ENCODE measurements at places on chromosomes 3 and 15.

DNA sequence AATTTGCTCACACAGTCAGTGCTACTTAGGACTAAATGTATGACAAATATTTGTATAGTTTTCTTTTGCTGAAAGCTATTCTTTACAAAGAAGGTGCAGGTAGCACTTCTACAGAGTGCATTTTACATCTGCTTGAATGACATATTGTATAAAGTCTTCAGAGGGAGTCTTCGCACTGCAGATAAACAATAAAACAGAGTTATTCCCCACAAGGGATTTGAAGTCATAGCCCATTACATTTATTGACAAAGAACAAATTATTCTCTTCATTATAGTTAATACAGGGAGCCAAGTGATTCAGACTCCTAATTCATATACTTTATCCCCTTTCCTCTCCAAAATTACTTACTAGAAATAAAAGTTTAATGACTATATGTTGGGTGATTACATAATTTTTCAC, 529.7 kb downstream of the EDEM1 start:
- no peak for DNase-seq

- peak; percentile 44 for DNase-seq
Measured at GRCh38 chr3:44554626-44555592, at the start of gene ZKSCAN7. Gene ZKSCAN7, plus strand, starts transcription at chr3:44555193. Its CDS starts 1,855 bp downstream, at chr3:44557048.

GRCh38 chr3:100141586-100141985, 27.3 kb upstream of the FILIP1L start:
- no peak for DNase-seq

DNA sequence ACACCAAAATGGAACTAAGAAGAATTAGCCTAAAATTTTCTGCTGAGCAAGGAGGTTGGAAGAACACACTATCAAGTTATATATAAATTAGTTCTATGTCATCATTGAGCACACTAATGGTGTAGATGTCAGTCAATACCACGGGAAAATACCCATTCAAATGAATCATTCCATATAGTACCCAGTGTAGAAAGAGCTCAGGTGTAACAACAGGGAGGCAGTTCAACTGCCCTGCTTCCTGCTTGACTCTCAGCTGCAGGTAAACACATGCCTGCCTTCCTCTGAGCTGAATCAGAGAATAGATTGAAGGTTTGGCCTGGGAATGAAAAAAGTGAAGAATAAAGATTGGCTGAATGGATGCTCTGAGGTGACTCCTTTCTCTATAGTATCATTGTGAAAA, 1088.0 kb downstream of the AGBL1 start:
- DNase-seq = no peak

GRCh38 chr3:56005196-56005805, 463.0 kb downstream of the ERC2 start:
- DNase-seq = no peak

DNA sequence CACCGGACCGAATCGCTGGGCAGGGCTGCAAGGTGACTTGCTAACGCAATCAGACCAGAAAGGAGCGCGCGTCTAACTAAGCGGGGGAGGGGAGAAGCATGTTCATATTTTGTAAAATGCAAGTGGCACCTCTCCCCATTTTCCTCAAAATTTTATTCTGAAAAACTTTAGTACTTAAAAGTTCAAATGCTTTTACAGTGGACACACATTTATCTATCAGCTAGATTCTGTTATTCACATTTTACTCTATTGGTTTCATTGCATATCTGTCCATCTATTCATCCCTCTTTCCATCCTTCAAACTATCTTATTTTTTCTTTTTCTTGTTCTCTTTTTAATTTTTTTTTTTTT, 46.1 kb upstream of the KLHL25 start:
- no peak for DNase-seq

DNA sequence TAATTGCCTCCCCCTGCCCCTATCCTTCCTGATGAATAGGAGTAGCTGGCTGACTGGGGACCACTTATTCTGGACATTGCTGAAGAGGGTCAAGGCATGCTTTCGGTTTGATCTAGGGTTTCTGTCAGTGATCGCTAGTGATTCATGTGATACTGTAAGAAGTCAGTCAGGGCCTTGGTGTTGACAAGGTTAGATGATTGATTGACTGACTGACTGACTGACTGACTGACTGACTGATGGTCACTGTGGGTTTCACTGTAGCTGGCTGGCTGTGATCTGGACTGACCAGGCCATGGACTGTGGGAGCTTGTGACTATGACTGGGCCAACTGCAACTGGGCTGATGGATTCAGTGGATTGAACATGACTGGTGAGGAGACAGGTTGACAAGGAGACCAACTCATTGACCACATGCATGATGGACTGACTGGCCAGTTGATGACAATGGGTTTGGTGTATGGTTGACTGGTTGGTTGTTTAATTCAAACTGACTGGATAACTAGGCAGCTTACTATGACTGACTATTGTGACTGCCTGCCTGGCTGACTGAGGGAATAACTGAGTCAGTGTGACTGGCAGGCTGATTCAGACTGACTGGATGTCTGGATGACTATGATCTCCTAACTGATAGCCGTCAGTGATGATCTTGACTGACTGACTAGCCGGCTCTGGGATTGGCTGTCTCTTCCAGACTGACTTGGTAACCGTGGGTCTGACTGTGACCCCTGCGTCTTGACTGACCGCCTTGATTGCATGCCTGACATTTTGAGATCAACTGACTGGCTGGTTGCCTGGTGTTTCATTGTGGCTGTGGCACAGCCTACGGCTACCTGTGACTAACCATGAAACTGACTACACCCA, 509.9 kb downstream of the SHQ1 start:
- DNase-seq = peak; percentile 28

DNA sequence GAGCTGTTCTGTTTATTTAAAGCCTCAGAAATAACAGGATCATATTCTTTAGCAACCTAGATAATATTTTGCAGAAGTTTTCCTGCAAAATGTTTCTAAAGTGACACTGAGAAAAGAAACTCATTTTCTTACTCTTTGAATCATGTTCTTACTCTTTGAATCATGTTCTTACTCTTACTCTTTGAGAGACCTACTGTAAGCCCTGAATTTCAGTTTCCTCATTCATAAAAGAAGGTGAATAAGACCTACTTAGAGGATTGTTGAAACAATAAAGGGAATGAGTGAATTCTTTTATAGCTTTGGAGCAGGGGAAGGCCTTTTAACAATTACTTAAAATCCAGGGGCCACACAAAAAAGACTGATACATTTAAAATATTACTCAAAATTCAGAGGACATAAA, 221.7 kb upstream of the CMC1 start:
- DNase-seq = no peak

- DNase-seq = no peak
Measured at GRCh38 chr3:49638445-49638844, 35.7 kb upstream of the APEH start.

DNA sequence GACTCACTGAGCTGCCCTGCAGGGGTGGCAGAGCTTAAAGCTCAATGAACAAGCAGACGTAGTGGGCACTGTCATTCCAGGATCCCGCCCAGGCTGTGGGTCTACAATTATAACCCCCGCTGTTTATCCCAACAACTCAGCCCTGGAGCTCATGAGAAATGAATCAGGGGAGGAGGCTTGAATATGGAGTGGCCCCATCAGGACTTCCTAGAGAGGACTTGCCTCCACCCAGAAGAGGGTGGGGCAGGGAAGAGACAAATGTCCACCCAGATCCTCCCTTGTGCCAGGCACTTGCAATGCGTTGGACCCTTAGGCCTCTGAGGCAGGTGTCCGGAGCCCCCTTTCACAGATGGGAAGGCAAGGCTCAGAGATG, 33.0 kb downstream of the SLC6A20 start:
- DNase-seq = no peak

- DNase-seq = no peak
Measured at GRCh38 chr3:183975981-183976662, 41.6 kb downstream of the ABCC5 start.

DNA sequence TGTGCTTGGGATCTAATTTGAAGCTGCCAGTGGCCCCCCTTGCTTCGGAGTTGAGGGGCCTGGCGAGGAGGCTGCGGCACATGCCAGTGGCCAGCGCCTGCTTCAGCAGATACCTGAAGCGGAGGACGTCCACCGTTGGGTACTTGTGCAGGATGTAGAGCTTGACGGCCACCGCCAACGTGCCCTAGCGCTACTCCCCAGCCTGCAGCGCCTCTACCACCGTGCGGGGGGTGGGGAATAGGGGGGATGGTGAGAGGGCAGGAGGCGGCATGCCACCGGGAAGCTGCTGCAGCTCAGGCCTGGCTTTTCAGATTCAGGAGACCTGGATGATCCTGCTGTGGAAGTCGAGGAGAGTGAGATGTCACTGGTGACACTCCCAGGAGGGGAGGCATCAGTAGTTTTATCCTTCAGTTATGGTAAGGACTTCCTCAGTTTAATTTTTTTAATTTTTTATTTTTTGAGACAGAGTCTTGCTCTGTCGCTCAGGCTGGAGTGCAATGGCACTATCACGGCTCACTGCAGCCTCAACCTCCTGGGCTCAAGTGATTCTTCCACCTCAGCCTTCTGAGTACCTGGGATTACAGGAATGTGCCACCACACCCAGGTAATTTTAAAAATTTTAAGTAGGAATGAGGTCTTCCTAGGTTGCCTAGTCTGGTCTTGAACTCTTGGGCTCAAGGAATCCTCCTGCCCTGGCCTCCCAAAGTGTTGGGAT, 150.6 kb upstream of the FRMD4B start:
- DNase-seq = no peak

DNA sequence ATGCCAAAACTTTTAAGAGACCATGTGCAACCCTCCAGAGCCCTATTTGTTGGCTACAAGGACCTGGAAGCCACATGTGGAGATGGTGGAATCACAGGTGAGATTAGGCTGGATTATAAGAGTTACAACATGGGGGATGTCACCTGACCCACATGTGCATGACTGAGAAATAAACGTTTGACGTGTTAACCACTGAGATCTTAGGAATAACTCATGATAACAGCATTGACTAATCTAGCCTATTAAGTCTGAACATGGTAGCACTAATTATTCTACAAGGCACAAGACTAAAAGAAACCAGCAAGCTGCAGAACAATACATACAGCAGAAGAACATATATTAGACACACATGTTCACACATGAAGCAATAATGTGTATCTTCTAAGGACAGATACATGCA, 38.4 kb downstream of the SUCLG2 start:
- DNase-seq = no peak

DNA sequence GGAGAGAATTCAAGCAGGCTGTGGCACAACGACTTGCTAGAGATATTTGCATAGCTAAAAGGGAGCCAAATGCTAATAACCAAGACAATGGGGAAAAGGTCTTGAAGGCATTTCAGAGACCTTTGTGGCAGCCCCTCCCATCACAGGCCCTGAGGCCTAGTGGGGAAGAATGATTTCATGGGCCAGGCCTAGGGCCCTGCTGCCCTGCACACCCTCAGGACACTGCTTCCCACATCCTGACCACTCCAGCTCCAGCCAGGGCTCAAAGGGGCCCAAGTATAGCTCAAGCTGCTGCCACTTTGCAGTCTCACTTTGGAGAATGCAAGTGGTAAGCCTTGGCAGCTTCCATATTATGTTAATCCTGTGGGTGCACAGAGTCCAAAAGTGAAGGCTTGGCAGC, 21.5 kb upstream of the PTPN23 start:
- DNase-seq = no peak

DNA sequence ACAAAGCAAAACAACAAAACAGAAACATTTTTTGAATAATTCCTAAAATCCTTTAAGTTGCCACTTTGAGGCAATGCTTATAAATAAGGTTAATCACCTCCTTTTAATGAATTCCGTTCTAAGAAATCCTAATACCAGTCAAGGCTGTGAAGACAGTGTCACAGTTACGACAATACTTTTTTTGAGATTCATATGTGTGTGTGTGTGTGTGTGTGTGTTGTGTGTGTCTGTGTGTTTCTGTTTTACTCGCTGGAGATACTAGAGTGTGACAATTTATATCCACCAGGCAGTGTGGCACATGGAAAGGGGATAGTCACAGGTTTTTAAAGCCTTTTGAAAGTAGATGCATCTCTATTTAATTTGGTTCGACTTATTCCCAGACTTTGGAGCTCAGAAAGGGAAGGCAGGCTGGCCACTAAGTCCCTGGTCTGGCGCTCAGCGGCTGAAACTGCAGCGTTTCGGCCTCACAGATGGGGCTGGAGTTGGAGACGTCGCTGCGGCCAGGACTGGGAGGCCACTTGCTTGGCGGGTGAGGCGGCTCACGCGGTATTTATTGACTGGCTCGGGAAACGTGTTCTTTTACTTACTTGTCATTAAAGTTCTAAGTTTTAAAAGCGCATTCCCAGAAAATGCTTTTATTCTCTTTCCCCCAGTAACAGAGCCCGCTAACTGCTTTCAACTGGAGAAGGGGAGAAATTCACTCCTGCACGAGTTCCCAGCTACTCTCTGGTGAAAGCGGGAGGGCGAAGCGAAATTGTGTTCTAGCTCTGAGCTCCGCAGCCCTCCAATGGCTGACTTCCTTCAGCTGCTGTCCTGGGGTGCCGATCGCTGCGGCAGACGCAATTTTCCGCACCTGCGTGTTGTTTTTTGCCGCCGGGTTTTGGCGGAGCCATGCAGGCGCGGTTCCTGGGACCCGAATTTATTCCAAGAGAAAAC, 13.7 kb downstream of the ZIC1 start:
- no peak for DNase-seq

- no peak for DNase-seq
Measured at GRCh38 chr3:190183121-190183520, 62.4 kb upstream of the P3H2 start.

DNA sequence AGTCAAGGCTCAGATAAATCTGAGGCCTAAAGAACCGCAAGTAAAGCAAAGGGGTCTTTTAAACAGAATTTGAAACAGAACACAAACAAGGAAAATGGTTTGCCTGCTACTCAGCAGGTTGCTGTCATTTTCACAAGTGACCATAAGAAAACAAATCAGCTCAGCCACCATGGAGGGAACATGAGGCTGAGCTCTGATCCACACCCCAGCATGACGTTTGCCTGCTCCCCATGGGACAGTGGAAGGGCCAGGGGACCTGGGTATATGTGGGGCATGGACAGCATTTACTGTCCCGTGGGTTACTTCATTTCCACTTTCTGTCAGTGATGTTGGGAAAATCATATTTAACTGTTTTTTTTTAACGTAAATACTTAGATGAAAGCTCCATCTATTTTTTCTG, 371.2 kb downstream of the LRTM1 start:
- no peak for DNase-seq

DNA sequence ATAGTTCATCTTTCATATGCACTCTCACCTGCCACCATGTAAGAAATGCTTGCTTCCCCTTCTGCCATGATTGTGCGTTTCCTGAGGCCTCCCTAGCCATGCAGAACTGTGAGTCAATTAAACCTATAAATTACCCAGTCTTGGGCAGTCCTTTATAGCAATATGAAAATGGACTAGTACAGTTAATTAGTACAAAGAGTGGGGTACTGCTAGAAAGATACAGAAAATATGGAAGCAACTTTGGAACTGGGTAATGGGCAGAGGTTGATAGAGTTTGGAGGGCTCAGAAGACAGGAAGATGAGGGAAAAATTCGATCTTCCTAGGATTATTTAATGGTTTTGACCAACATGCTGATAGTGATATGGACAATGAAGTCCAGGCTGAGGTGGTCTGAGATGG, 246.9 kb downstream of the CGGBP1 start:
- DNase-seq = no peak

Measured in activated T-cell treated with anti-CD3 and anti-CD28 coated beads for 4 hours (primary cell).